ENCODE measurements at places on chromosomes 11 and 22.

DNA sequence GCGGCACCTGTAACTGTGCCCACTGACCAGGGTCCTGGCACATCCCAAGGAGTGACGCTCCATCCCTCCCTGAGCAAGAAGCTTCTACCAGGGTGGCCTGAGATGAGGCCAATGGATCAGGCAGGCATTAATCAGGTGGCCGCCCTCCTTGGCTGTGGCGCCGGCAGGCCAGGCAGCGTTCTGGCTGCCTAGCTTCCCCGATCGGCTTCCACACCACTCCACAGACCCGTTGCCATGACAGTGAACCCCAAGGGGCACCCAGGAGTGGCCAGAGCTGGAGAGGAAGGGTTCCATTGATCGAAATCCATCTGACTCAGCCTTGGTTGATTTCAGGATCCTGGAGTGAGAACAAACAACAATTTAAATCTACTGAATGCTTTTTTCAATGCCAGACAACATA is 20.5 kb downstream of the LRRC55 start:
- no peak for DNase-seq

GRCh38 chr11:57269571-57270021 is 32.5 kb upstream of the APLNR start:
- DNase-seq = no peak

DNA sequence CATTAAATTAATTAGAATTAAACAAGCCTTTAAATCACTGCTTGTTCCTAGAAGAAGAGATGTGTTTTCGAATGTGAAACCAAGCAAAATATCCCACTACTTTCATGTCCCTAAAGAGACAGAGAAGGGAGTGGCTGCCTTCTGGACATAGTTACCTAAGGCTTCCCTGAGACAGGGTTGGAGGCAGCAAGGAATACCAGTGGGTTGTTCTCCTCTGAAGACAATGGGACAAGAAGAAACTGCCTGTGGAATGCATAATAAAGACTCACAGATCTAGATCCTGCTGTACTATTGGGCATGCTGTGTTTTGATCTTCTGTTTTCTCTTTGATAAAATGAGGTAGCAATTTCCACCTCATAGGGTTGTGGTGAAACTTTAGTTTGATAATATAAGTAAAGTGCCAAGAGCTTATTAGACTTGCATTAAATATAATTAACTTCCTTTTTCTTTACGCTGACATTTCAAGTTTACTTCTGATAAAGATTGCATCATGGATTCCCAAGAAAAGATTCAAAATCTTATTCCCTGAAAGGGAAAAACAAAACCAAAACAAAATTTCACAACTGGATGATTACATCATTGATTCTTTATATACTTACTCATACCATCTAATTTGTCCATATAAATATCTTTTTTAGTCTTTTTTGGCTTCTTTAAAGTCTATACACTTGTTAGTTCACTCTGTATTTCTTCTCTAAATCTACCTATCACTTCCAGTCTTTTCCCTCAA is 621.3 kb downstream of the ETS1 start:
- no peak for DNase-seq

GRCh38 chr22:50418624-50419023 is 56.2 kb downstream of the SBF1 start:
- DNase-seq = no peak

GRCh38 chr11:128711136-128711535 is 17.3 kb downstream of the FLI1 start:
- no peak for DNase-seq

GRCh38 chr22:43262990-43263644 is 76.2 kb upstream of the TTLL12 start:
- DNase-seq = no peak

DNA sequence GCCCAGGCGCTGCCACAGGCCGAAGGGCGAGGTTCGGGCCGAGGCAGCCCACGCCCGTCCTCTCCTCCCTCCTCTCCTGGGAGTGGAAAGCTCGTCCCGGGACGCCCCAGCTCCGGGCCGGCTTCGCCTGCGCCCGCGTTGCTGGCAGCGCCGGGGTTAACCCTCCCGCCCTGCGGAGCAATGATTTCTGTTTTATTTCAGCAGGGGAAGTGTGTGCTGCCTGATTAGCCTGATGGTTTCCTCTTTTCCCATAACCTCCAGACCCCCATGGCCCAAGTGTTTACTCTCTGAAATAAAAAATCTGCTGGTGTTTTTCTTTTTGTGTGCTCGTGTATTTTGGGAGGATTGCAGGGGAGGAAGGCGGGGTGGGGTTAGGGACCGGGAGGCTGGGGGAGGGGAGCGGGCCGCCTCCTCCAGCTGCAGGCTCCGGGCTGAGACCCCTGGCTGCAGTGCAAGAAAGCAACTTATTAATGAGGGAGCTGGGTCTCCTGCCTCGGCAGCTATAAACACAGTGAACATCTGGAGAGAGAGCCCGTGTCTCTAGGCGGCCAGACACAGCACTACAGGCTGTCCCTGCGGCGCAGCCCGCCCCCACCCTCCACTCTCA is 38.6 kb downstream of the ETS1 start:
- DNase-seq = peak; percentile 70

- DNase-seq = no peak
Observed at GRCh38 chr11:74646954-74647353, 54.6 kb downstream of the POLD3 start.

GRCh38 chr11:87437133-87437843 is 399.6 kb downstream of the TMEM135 start:
- no peak for DNase-seq

- DNase-seq = no peak
Observed at GRCh38 chr22:43928468-43928867, 4.9 kb downstream of the PNPLA3 start.

DNA sequence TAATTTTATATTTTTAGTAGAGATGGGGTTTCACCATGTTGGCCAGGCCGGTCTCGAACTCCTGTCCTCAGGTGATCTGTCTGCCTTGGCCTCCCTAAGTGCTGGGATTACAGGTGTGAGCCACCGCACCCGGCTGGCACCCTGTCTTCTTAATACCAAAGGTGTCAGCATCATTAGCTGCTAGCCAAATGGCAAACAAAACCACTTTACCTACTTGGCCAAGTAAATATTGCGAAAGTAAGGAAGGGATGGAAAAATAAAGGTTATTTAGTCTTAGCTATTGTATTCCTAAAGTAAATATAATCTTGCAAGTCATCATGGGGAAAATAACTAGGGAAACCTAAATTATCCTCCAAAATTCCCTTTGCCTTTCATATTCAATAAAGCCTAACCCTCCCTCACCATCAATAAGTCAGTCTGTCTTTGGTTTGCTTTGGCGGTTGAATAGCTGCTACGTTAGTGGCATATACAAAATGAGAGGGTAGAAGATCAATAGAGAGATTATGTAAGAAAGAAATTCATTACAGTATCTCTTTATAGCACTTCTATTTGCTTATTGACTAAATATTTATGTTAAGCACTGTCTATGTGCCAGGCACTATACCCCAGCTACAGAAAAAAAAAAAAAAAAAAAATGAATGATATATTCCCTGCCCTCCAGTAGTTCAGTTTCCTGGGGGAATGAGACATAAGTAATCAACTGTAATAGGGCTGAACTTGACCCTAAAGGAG is 40.2 kb upstream of the CFAP300 start:
- DNase-seq = no peak

- DNase-seq = no peak
Observed at GRCh38 chr11:42482822-42483221, 829.0 kb upstream of the API5 start.

GRCh38 chr11:40162901-40163883 is 1296.3 kb downstream of the LRRC4C start:
- DNase-seq = no peak

DNA sequence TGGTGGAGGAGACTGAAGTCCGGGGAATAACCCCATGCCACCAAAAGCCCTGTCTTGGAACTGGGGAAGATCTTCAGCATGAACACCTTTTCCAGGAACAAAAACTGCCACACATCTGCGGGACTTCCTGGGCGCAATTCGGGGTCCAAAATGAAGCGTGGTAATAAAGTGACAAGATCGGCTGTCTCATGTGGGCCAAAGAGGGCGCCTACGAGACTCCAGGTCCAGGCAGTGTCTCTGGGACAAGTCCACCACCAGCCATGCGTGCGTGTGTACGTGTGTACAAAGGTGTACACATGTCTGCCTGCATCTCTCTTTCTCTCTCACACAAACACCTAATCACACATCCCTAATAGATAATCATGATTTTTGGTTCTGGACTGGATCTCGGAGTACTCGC is 8.9 kb upstream of the MYBPC3 start:
- DNase-seq = no peak

DNA sequence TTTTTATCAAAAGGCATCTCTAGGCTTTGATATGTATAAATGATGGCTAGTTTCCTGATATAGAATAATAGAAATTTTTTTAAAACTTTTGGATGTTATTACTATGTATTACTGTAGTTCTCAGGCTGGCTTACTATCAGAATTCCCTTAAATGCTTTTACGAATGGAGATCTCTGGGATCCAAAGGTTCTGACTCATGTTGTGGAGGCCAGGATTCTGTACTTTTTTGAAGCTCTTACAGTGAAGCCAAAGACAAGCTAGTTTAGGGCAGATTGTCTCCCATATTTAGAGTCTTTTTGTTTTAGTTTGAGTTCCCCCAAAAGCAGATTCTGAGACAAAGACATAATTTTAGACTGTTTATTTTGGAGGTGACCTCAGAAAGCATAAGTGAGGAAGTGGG is 265.9 kb upstream of the SESN3 start:
- no peak for DNase-seq

DNA sequence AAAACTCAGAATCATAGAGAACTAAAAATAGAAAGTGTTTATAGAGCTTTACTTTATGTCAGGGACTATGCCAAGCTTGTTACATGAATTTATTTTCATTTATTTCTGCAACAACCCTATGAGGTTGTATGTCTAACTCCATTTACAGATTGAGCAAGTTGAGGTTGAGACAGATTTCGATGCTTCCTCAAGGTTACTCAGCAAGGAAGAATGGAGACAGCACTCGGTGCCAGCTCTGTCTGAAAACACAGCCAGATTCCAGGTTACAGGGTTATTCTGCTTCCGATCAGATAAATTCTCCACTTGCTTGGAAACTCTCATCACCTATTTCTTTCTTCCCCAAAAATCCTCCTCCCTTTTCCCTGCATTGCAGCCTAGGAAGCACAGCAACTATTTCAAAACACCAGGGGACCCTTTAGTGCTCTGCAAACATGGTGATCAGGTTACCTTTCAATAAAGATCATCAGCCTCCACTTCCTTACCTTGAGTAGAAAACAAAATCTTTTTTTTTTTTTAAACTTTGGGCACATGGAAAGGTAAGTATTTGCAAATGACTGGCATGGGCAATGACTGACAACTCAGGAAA is 7.0 kb downstream of the MMP3 start:
- DNase-seq = no peak

- DNase-seq = no peak
Observed at GRCh38 chr11:78499971-78500370, 74.7 kb downstream of the NARS2 start.

- no peak for DNase-seq
Observed at GRCh38 chr11:9745411-9746211, 81.7 kb downstream of the SWAP70 start.

DNA sequence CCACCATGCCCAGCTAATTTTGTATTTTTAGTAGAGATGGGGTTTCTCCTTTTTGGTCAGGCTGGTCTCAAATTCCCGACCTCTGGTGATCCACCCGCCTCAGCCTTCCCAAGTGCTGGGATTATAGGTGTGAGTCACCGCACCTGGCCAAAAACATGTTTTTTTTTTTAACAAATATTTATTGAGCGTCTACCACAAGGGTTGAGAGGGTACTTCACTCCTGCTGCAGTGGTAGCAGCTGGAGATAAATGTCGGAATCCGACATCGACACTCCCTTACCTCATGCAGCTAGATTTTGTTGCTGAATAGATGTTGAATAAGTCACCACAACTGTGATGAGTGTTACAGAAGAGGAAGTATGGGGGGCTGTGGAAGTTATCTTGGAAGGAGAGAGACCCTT is 971 bp downstream of the DNAJB13 start:
- DNase-seq = no peak

DNA sequence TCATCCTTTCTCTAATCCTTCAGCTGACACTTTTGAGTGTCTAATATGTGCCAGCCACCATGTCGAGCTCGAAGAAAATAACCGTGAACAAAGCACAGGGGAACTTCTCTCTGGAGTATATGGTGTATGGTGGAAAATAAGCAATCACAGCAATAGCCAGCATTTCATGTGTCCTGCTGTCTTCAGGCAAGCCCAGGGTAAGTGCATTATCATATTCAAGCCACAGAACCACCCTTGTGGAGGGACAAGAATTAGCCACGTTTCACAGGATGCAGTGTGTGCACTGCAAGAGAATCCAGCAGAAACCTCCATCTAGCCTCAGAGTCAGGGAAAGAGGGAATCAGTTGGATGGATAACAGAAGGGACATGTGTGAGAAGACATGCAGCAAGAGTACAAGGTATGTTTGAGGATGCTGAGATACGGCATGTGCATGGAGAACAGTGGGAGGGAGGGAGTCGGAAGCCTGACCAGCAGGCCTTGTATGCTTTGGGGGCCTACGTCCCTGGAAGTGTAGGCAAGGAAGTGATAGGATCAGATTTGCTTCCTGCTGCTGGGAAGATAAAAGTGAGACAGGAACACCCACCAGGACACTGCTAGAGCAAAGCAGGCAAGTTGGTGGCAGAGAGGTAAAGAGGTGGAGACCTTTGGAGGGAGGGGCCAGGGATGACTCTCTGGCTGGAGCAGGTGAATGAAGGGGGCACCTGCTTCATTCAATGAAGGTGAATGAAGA is 14.7 kb upstream of the GNAZ start:
- no peak for DNase-seq

GRCh38 chr11:34606326-34607120 is 14.4 kb upstream of the EHF start:
- DNase-seq = no peak

- no peak for DNase-seq
Observed at GRCh38 chr11:61892085-61892370, 683 bp upstream of the FADS3 start.

- DNase-seq = no peak
Observed at GRCh38 chr11:59335001-59335400, 23.7 kb upstream of the OR5AN1 start.

- no peak for DNase-seq
Observed at GRCh38 chr22:20644071-20644642, 129.8 kb upstream of the SERPIND1 start.

DNA sequence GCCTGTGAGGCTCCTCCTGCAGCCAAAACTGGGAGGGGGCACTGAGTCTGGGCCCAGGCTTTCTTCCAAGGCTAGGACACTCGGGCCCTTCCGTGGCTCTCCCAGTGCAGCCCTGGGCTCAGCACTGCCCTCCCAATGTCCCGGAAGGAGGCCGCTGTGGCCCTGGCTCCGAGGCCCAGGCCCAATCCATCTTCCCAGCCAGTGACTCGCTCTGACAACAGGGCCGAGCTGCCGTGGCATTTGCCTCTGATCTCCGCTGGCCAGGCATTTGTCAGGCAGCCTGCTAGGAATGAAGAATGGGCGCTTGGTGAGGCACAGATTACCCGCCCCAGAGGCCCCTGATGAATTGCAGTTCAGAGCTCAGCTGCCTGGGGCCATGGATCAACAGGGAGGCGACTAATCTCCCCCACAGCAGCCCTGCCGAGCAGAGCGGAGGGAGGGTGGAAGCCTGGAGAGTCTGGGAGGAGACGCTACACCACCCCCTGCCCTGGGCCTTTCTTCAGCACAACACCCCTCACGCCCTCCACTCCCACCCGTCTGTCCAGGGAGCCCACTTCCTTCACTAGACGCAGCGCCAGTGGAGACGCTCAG is 8.3 kb downstream of the FXYD2 start:
- no peak for DNase-seq

GRCh38 chr11:44957040-44957515 is 6.4 kb upstream of the TP53I11 start:
- no peak for DNase-seq

Data from lower lobe of right lung (tissue), 2 donors.